ENCODE measurements at places on chromosomes 3 and 15.

DNA sequence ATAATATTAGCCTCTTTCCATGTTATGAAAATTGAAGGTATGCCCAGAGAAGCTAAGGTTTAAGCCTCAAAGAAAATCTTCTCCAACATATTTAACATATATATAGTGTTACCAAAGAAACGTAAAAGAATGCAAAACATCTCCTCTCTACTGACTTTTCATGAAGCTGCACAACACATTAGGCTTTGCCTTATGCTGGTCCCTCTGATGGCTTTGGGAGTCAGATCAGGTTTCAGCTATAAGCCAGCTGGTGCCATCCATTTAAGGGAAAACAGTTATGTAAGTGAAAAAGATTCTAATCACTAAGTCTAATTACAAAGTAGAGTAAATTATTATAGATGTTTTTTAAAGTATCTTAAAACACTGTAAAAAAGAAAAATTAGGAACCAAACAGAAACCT, 410.5 kb downstream of the LSAMP start:
- peak; percentile 50 for DNase-seq

GRCh38 chr3:194315088-194315964, 35.8 kb downstream of the CPN2 start:
- peak; percentile 52 for DNase-seq

GRCh38 chr3:28317438-28318022, 31.0 kb upstream of the ZCWPW2 start:
- DNase-seq, result no peak

GRCh38 chr3:189703865-189704264, 72.7 kb downstream of the TP63 start:
- DNase-seq, result no peak

DNA sequence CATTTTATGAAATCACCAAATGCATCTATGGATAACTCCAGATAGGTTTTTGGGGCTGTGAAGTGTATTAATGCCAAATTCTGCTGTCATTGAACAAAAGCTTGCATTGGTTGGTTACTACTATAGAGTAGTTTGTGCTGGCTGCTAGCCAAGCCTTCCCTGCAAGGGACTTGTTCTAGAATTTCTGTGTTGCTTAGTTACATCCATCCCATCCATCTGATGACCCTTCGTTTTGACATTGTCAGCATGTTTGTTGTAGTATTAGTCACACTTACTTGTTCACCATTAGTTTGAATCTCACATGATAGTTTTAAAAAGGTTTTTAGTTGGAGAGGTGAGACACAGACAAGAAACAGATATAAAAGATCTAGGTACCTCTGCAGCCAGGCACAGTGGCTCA, 7.0 kb upstream of the NIPA2 start:
- DNase-seq, result no peak

GRCh38 chr15:30001602-30002001, 81.2 kb upstream of the GOLGA8J start:
- DNase-seq, result no peak

GRCh38 chr15:50916400-50916799, 7.9 kb downstream of the AP4E1 start:
- no peak for DNase-seq

- no peak for DNase-seq
Observed at GRCh38 chr15:55954862-55955605, 38.4 kb downstream of the NEDD4 start.

DNA sequence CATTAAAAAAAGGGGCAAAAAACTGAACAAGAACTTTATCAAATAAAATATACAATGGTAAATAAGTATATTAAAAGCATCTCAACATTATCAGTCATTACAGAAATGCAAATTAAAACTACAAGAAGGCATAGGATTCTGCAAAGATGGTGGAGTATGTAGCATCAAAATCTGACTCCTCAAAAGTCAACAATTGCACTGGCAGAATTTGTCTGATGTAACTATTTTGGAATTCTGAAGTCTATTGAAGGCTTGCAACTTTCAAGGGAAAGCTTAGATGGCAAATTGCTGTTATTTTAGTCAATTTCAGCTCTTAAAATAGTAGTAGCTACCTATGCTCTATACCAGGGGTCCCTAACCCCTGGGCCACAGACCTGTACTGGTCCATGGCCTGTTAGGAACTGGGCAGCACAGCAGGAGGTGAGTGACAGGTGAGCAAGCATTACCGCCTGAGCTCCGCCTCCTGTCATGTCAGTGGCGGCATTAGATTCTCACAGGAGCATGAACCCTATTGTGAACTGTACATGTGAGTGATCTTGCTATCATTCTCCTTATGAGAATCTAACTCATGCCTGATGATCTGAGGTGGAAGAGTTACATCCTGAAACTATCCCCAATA, 107.6 kb downstream of the TGFBR2 start:
- DNase-seq, result no peak

- no peak for DNase-seq
Observed at GRCh38 chr3:66495668-66496045, 5.2 kb downstream of the LRIG1 start.

- no peak for DNase-seq
Observed at GRCh38 chr15:80184554-80184953, 31.8 kb downstream of the FAH start.

DNA sequence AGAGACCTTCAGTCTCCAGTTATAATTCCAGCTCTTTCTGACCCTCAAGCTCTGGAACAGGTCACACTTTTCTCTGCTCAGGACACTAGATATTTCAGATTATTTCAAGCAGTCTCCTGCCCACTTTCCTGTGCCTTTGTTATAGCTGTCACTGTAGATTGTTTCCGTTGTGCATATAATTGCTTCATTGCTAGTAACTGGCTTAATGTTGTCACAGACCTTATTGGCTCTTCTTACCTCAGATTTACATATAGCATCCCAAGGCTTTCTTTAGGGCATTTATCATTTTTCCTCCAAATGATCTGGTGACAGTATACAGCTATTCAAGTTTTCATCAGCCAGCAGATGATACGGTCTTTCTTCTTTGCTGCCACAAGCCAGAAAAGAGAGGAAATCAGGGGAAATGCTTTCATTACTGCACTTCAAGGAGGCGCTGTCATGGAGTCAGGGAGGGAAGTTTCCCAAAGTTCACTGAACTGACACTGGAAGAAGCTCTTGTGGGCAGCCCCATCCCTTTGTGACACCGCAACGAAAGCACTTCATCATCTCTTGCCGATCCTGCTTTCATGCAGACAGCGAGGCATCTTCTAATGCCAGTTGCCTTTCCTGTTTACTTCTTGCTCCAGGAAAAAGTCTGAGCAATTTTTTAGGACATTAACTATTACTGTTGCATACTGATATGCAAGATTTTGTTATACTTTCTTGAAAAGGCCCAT, 181.9 kb downstream of the CDIN1 start:
- DNase-seq, result no peak

- no peak for DNase-seq
Observed at GRCh38 chr3:110821586-110821985, 250.0 kb upstream of the NECTIN3 start.

- DNase-seq, result no peak
Observed at GRCh38 chr3:130661140-130661891, 85.3 kb downstream of the PIK3R4 start.

GRCh38 chr3:42067326-42067725, 23.8 kb upstream of the TRAK1 start:
- no peak for DNase-seq

GRCh38 chr15:67461735-67462134, 59.2 kb upstream of the C15orf61 start:
- DNase-seq, result no peak

GRCh38 chr3:149547954-149548668, 73.6 kb downstream of the TM4SF4 start:
- DNase-seq, result no peak

DNA sequence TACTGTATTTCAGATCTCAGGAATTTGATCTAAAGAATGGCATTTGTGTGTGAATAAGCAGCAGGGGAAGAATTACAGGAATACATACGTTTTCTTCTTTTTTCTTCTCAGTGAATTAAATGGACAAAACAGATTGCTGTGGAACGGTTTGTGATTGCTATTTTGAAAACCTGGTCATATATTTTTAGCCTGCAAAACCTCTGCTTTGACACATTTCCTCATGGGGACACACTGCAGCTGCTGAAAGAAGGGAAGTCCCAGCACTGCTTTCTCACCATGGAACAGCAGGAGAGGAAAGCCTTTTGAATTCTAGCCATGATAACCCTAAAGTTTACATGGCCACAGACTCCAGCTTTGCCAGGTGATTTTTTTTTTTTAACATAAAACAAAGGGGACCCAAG, 315.0 kb downstream of the OXSM start:
- no peak for DNase-seq

- no peak for DNase-seq
Observed at GRCh38 chr3:46163556-46164041, 44.5 kb downstream of the CCR1 start.

DNA sequence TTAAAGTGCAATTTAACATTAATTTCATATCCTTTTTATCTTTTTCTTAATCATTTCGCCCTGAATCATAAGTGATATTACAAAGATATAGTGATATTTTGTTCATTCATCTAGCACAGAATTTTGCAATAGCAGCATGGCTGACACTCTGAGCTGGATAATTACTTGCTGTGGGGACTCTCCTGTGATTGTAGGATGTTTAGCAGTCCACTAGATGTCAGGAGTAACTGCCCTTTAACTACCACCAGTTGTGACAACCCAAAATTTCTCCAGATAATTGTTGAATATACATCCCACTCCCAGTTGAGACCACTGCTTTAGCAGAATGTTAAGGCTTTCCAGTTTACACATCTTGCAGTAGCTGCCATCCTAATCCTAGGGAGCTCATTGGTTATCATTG, 196.8 kb upstream of the MBNL1 start:
- DNase-seq, result no peak

- no peak for DNase-seq
Observed at GRCh38 chr3:133887074-133887802, 8.4 kb downstream of the RAB6B start.

DNA sequence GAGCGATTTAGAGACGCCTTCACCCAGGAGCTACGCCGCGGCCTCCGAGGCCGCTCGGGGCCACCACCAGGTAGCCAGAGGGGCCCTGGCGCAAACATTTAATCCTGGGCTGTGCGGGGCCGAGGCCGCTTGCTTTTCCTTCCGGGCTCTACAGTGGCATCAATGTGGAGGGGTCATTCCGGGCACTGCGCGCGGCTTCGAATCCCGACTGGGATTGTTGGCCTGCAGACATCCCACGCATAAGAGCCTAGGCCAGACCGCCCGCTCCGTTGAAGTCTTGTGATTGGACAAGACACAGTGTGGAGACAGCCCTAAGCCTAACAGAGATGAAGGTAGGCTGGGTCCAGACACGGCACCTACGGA, 568 bp upstream of the NCBP2 start:
- DNase-seq, result no peak
